Activated gamma-delta T cell (primary cell): ENCODE measurements at places on chromosomes 7 and 10.

GRCh38 chr7:8590791-8591190, 157.4 kb downstream of the NXPH1 start:
- no peak for DNase-seq

DNA sequence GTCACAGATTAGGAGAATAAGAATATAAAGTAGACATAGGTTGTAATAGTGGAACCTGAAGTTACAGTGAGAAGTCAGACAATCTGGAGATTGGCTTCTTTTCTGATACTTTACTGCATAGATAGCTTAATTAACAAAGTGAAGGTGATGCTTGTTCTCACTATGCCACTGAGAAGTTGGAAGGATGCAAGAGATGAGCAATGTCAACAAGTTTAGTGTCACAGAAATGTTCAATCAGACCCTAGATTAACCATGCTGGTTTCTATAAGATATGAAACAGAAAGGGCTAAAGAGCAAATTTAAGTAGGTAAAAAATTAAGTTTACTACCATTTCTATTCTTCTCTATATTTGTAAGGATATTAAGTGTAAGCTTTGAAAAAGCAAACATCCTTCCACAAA, 838.6 kb upstream of the SORCS1 start:
- DNase-seq: no peak

DNA sequence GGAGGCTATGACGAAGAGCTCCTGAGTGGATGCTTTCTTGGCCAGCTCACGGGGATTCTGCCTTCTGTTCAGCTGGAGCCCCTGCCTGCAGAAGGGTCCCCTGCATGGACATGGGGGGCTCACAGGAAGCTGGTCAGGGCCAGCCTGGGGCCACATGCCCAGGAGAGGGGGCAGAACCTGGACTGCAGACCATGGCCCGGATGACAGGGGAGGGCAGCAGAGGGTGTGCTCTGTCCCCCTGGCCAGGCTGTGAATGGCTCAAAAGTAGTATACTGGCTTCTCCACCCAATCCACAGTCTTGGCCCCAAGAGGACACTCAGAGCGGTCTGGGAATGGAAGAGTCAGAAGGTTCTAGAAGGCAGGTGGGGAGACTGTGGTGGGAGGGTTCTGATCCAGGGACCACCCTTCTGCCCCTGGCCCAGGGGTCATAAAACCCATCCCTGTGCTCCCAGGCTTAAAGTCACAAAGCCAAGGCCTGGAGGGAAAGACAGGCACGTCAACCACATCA, 40.3 kb downstream of the PPIF start:
- no peak for DNase-seq

DNA sequence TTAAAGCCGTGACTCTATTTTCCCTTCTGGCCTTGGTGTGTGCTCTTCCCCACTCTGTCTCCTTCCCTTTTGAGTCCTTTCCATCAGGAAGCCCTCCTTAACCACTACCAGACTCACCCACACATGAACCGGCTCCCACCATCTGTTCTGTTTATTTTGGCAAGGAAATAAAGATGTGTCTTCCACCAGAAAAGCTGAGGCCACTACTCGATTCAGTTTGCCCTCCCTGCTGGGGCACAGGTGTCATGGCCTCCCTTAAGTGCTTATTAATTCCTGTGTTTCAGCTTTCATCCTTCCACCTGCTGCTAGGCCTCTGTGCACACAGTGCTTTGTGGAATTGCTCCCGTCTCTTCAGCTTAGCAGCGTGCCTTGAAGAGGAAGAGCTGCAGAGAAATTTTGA, 16.7 kb downstream of the POR start:
- DNase-seq: no peak

GRCh38 chr10:63770523-63770922, 249.3 kb downstream of the REEP3 start:
- no peak for DNase-seq

- no peak for DNase-seq
These were observed 270.1 kb downstream of the AGMO start for GRCh38 chr7:15291699-15292098.

- no peak for DNase-seq
These were observed 45.4 kb upstream of the JAZF1 start for GRCh38 chr7:28226003-28226402.

DNA sequence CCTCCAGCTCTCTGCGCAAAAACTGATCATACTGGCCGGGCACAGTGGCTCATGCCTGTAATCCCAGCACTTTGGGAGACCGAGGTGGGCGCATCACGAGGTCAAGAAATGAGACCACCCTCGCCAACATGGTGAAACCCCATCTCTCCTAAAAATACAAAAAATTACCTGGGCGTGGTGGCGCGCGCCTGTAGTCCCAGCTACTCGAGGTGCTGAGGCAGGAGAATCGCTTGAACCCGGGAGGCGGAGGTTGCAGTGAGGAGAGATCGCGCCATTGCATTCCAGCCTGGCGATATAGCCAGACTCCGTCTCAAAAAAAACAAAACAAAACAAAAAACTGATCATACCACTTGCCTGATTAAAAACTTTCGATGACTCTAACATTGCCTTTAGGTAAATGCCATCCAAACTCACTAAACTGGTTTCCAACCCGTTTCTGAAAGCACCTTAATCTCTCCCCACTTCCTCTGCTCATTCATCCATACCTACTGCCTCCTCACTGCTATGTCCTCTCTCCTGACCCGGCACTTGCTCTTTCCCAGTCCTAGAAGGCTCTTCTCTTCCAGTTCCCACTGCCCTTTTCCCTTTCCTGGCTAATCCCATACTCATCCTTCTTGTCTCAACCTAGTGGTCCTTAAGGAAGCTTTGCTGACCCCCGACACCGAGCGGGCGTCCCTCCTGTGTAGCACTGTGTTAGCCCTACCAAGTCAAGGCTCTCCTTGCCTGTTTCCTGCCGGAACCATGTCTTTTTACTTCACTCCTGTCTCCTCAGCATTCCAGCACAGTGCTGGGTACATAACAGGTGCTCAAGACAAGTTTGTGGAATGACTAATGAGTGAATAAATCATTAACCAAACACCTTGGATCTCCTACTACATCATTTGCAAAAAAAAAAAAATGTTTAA, 686 bp upstream of the MIOS start:
- no peak for DNase-seq

DNA sequence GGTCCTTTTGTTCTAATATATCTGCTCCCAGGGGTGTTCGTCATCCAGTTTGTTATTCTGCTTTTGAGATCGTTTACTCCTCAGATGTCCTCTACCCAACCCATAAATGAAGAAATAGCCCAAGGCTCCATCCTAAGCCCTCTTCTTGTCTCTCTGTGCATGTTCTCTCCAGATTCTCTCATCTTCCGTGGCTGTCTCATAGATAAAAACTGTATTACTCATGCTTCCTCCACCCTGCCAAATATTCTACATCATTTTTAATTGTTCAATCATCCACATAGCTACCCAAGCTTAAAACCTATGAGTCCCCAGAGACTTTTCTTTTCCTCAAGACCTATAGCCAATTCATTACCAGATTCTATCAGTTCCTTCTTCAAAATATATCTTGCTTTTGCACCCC, 44.9 kb downstream of the CAV1 start:
- DNase-seq: no peak

- DNase-seq: no peak
These were observed 558.7 kb downstream of the PTPRN2 start for GRCh38 chr7:158028971-158029370.

DNA sequence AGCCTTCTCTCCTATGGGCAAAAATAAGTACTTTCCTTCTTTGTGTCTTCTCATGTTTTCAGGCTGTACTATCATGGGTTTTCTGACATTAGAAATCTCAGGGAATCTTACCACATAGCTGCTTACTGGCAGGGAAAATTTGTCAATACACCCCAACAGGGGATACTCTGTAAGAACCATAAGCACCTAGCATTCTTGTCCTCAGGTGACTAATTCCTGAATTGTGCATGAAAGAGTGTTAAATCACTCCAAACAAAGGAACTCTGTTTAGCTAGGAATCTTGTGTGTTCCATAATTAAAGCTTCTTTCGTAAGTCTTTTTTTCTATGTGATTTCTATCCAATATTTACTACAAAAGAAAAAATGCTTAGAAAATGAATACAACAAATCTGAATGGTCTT, 206.7 kb upstream of the POT1 start:
- DNase-seq: no peak

DNA sequence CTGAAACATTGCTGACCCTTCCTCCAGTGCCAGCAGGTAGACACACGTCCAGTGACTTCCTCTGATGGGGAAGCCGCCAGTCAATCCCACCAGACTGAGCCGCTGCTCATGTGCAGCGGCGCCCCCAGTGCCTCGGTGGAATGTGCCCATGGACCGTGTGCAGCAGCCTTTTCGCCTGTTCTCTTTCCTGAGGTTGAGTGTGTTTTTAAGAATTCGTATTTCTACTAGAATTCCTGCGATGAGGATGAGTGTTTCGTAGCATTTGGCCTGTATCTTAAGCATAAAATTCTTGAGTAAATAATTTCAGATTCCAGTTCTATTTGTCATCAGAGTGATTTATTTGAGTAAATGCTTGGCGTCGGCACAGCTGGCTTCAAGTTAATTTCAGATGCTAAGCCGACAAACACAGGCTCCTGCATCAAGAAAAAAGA, 35.4 kb downstream of the BNIP3 start:
- DNase-seq: no peak

DNA sequence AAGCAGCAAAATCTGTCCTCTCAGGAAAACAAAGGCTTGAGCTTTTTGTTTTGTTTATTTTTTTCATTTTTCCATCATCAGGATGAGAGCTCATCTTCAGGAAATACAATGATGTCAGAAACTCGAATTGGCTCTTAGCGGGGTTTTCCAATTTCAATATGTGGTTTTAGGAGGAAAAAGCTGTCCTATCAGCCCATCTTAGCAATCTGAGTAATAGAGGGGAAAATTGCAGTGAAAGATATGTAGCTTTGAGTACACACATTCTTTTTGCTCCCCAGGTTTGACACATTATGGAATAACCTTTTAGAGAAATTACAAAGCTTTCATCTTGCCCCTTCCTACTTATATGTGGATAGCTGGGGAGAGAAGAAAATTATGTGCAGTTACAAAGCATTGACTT, 113.6 kb upstream of the MYO3A start:
- no peak for DNase-seq

- no peak for DNase-seq
These were observed 160.9 kb downstream of the FZD1 start for GRCh38 chr7:91425149-91425548.

DNA sequence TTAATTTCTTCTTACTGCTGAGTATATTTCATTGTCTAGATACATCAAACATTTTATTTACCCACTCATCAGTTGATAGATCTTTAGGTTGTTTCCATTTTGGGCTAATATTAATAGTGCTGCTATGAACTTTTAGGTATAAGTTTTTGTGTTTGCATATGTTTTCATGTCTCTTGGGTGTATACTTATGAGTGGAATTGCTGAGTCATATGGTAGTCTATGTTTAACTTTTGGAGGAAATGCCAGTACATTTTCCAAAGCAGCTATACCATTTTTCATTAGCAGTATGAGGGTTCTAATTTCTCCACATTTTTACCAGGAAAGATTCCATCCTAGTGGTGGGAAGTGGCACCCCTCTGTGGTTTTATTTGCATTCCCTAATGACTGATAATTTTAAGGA, 101.1 kb downstream of the ANKRD30A start:
- DNase-seq: no peak

DNA sequence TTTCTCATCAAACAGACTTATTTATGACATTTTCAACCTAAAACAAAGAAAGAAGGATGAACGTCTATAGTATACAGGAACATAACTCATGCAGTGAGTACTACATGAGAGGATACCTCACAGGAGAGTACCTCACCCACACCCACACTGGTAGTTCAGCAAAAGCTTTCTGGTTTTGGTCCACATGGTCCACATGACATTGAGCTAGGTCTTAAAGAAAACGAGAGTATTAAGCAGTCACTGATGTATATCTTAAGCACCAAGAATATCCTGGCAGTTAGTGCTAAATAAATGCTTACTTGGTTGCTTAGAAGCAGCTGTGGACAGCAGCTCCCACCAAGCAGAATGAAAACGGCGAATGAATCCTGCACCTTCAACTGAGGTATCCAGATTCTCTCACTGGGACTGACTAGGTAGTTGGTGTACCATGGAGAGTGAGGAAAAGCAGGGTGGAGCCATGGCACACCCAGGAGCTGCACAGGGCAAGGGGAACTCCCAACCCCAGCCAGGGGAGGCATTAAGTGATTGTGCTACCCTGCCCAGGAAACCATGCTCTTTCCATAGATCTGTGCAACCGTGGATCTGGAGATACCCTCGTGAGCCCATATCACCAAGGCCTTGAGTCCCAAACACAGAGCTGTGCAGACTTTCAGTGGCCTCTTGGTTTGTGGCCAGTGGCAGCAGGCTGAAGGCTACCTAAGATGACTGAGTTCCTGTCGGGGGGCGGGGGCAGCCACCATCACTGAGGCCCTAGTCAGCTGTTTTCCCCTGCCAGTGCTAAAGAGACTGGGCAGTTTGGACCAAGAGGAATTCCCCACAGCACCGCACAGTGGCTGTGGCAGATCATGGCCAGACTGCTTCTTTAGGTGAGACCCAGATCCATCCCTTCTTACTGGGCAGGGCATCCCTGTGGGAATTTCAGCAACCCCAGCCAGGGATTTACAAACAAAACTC, 143.4 kb downstream of the SGMS1 start:
- no peak for DNase-seq

- DNase-seq: no peak
These were observed 17.7 kb upstream of the FXYD4 start for GRCh38 chr10:43353495-43354329.

- DNase-seq: no peak
These were observed 23.8 kb downstream of the C10orf105 start for GRCh38 chr10:71695502-71696476.

DNA sequence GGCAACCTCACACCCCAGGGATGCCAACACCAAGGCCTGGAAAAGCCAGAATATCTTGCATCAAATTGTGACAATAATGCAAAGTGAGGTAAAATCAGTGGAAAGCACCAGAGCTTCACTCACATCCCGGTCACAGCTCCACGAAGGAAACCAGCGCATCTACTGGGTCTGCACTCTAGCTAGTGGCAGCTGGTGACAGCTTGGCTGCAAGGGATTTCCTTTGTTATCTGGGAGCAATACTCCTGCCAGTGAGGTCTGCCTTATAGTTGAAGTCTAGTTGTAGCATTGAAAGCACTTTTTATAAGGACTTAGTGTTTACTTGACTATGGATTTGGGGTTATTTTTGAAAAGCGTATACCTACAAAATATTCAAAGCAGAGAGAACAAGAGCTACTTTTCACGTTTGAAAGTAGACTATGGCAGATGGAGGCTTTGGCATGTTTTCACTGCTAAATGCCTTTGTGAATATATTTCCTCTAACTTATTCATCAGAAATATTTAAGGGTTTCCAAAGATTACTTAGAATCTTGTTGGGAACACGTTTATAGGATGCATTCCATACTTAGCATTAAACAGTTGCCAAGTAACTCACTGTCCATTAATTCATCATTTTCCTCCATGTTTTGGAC, 26.1 kb downstream of the WDFY4 start:
- no peak for DNase-seq

- DNase-seq: no peak
These were observed 7.8 kb downstream of the RNF216 start for GRCh38 chr7:5773661-5774086.

DNA sequence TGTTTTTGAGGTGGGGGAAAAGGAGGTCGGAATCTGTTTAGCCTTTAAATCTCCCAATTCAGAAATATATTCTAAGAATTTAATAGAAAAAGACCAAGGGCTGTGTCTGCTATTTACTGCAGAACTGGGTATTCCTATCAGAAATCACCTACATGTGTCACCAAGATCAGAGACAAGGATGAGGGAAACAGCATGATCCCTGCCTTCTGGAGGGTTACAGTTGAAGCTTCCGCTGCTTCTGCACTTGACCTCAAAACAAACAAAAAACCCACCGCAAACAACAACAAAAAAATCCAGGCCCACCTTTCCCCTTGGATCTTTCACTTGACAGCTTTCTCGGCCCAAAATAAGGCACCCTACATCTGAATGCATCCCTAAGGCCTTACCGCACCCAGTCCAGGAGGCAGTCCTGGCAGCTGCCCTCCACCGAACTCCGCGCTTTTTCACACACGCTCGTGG, 750 bp upstream of the CDK14 start:
- DNase-seq: no peak
